ENCODE measurements at places on chromosomes 2 and 18.

DNA sequence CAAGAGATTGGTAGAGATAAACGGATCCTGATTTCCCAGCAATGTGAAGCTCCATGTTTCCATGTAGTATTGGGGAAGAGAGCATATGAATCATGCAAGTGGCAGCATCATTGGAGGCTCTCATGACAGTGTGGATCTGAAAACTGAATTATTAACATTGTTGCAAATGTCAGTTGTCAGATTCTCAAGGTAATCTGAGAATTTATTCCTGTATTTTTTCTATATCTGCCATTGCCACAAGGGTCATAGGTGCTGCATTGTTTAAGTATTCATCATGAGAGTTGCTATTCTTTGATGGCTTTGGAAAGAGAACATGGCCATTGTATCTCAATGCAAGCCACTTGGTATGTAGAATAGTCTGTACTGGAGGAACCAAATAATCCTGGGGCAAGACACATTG, 1217.0 kb upstream of the ZEB2 start:
- no peak for DNase-seq

GRCh38 chr2:42450136-42450535, 43.6 kb downstream of the KCNG3 start:
- DNase-seq, result no peak

- DNase-seq, result no peak
Observed at GRCh38 chr2:207188626-207189419, 23.1 kb upstream of the KLF7 start.

DNA sequence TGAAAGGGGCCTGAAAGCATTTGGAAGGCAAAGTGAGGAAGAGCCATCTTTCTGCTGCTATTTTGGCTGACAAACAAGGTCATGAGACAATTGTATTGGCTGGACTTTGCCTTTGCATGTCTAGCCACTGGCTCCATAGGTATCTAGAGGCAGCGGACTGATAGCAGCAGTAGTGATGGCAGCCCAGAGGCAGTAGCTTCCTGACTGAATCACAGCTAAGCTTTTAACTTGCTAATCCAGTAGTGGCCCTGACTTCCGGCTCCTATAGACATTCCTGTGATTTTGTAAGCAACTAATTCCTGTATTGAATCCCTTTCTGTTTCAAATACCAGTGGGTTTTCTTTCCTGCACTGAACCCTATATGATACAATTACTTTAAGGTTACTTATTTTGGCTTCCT, 69.8 kb upstream of the PDE1A start:
- DNase-seq, result no peak

DNA sequence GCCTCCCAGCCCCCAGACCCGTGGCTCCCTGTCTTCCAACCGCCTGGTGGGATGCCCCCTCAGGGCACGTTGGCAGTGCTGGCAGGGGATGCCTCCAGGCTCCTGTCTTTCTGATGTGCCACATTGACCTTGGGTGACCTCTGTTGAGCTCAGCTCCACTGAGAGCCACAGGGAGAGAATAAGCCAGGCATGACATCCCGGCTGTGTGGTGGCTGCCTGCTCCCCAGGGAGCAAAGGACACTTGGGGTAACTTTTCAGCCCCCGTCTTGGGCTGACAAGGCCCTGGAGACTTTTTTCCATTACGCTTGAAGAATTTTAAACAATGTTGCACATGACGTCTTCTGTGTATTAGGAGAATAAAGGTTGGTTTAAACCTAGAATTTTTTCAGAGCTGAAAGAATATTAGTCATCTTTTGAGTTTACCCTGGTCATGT, 246.0 kb downstream of the TSN start:
- DNase-seq, result no peak

DNA sequence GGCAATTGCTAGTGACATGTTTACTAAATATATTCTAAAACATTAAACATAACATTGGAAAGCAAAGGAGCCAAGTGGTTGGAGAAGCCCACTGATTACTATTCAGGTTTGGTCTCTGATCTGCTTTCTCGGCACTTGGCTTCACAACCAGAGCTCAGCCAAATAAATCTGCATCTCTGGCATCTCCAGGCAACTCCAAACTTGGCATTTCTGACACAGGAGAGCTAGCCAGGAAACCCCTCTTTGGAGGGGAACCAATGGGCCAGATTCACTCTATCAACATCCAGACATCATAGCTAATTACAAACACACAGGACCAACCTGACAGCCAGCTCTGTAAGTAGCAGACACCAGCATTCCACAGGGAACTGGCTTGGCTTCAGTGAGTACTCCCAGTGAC, 150.3 kb upstream of the ETAA1 start:
- DNase-seq, result no peak

DNA sequence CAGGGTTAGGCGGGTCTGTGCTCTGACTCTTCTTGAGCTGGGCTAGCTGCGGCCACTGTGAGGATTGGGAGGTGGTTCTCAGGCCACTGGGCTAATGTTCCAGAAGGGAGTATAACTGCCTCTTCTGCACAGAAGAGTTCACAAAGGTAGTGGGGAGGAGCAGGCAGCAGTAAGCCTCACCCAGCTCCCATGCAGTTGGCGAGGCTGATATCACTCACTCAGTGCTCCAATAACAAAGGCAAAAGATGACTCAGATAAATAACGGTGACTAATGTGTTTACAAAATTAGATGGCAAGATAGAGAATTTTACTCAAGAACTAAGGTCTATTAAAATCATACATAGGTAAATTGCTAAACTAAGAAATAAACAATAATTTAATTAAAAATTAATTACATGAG, 174.2 kb upstream of the TMEM200C start:
- no peak for DNase-seq

- no peak for DNase-seq
Observed at GRCh38 chr2:45496869-45497268, 114.2 kb downstream of the SRBD1 start.
